ENCODE measurements at places on chromosomes 5 and 9.

GRCh38 chr5:178478370-178478769 lies 111.8 kb downstream of the COL23A1 start:
- DNase-seq: no peak

- DNase-seq: no peak
These were observed 82.2 kb upstream of the CXCL14 start for GRCh38 chr5:135660826-135661575.

GRCh38 chr5:176884571-176884890 lies 14.6 kb downstream of the HK3 start:
- DNase-seq: no peak

DNA sequence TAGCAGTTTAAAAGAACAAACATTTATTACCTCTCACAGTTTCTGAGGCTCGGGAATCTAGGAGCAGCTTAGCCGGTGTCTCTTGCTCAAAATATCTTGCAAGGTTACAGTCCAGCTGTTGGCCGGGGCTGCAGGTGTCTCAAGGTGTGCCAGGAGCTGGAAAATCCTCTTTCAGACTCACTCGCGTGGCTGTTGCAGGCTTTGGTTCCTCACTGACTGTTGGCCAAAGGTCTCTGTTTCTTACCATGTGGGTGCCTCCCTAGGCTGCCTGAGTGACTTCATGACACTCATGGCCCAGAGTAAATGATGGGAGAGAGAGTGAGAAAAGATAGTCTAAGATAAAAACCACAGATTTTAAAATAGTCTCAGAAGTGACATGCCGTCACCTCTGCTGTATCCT lies 43.8 kb downstream of the AOPEP start:
- DNase-seq: no peak

- no peak for DNase-seq
These were observed 20.2 kb upstream of the BARHL1 start for GRCh38 chr9:132562306-132562573.

Measured in activated naive CD4-positive, alpha-beta T cell (primary cell).